Iris pigment epithelial cell (primary cell): ENCODE measurements at places on chromosomes 7 and 10.

DNA sequence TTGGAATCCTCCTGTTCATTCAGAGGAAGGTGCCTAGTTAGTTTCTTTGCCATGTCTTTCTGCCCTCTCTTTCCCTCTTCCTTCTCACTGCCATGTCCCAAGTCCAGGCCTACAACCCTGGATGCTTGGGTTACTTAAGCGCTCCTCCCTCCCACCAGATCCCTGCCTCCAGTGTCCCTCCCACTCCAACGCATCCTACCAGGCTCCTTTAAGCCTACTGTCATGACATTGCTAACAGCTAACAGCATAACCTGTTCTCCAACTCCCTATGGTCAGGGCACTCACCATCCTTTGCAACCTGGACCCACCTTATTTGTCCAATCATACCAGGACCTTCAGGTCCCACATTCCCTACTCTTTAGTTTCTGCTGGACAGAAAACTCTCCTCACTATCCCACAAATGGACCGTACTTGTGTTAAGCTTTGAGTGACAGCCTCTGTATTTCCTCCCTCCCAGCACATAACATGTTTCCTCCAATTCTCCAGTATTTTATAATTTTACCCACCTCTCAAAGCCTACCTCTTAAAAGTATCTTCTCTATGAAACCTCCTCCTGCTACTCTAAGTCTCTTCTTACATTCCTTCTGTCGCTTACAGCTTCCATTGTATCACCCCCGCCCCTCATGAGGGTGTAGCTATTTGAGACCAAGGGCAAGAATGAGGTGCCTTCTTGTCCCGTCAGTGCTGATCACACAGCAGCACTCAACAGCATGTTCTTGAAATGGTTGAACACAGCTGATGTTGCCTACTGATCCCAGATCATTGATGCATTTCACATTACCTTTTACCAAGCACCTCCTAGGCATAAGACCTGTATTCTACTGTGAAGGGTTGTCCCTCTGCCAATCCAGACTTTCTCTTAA lies 1.7 kb downstream of the BLNK start:
- DNase-seq: no peak

GRCh38 chr10:52778511-52779392 lies 6.2 kb upstream of the MBL2 start:
- DNase-seq: peak; percentile 42

DNA sequence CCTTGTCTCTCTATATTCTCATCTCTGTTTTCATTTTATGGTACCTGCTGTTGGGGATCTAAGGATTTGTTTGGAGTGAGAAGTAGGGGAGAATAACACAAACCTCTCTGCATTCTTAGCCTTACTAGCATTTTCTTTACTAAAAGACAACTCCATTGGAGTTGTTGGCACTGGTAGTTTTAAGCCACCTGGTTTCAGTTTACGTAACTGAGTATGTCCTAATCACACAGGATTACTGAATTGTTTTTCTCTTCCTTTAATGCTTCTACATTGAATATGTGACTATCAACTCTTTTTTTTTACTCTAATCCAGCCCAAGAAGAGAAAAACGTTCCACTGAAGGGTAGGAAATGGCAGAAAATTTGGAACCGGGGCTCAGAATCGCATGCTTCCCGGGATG lies 30.0 kb upstream of the TRIL start:
- peak; percentile 62 for DNase-seq

GRCh38 chr7:102896585-102896984 lies 16.2 kb upstream of the LRRC17 start:
- DNase-seq: no peak

DNA sequence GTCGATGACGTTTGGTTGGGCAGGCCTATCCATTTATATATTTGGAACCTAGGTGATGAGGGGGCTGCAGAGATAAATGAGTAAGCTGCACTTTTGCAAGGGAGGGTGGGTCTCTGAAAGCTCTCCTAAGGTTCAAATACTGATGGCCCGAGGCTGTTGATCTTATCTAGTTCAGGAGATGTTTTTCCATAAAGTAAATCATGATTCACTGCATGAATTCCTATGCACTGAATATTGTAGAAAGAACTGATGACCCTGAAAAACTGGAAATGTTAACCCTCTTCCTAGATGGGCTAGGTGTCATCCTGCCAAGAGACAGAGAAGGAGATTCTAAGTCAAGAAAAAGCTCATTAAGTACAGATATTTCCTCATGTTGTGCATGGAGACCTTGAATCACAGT lies 459.9 kb downstream of the PLXNA4 start:
- DNase-seq: peak; percentile 3

DNA sequence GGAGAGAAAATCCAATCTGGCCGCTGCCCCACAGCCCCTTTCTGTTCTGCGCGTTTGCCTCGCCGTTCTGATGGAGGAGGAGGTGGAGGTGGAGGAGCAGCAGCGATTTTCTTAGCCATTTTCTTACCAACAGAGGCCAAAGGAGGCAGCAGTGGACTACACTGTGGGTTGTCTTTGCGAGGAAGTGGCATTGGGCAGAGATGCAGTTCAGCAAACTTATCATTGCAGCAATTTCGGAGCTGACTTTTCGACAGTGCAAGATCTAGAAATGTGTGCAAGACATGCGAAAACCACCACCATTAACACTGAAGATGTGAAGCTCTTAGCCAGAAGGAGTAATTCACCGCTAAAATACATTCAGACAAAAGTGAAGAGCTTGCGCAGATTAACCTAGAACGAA lies 1.9 kb upstream of the ARL4A start:
- DNase-seq: peak; percentile 45

GRCh38 chr7:24877790-24878311 lies 102.1 kb downstream of the OSBPL3 start:
- DNase-seq: no peak

DNA sequence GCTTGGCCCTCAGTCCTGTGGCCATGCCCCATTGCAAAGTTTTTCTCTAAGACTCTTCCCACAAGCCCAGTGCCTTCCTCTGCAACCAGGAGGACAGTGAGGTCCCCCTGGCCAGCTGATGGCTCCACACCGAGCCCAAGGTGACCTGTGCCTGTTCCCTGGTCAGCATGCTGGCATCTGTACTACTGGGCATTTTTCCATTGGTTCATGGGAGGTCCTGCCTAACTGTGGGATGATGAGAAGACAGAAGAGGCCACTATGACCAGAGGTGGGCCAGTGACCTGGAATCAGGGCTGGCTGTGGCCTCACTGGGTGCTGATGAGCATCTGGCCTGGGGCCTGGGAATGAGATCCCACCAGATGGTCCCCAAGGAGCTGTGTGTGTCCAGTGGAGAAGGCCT lies 20.2 kb downstream of the CALML3 start:
- DNase-seq: no peak

DNA sequence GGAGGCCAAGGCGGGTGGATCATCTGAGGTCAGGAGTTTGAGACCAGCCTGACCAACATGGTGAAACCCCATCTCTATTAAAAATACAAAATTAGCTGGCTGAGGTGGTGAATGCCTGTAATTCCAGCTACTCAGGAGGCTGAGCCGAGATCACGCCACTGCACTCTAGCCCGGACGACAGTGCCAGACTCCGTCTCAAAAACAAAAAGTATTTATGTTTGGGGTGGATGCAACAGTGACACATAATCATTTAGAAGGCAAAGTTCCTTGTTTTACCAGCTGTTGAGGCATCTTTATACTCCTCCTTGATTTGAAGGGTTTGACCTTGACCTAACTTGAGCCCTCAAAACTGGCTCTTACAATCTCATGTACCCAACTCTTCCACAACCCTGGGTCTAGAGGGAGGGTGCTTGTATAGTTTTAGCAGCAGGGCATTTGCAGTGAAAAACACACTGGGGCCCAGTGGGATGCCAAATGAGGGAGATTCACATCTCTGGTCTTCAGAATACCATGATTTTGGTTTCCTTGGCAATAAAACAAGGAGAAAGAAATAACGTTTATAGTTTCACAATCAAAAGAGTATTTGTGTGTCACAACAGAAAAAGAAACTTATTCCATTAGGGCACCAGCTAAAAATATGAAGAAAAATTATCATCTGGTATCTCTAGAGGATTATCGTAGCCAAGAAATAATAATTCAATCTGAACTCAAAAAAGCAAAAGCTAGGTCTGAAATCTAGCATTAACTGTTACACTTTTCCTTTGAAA lies 14.2 kb upstream of the TMEM254 start:
- DNase-seq: no peak

DNA sequence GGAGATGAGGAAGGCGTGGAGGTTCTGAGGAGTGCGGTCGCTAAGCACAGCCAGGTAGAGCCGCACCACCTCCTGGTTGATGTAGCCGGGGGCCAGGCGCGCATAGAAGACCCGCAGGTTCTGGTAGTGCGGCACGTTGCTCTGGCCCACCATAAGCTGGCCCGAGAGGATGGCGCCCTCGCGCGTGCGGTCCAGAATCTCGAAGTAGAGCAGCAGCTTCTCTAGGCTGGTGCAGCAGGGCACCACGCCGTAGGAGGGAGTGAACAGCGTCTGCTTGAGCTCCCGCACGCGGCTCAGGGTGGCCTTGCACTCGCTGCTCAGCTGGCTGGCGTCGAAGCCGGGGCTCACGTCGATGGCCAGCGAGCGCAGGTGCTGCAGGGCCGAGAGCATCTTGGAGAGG lies 77.8 kb upstream of the TNRC18 start:
- DNase-seq: no peak
